ENCODE measurements at places on chromosomes 2 and 18.

- no peak for DNase-seq
These were observed 147.6 kb downstream of the CCBE1 start for GRCh38 chr18:59549503-59550173.

DNA sequence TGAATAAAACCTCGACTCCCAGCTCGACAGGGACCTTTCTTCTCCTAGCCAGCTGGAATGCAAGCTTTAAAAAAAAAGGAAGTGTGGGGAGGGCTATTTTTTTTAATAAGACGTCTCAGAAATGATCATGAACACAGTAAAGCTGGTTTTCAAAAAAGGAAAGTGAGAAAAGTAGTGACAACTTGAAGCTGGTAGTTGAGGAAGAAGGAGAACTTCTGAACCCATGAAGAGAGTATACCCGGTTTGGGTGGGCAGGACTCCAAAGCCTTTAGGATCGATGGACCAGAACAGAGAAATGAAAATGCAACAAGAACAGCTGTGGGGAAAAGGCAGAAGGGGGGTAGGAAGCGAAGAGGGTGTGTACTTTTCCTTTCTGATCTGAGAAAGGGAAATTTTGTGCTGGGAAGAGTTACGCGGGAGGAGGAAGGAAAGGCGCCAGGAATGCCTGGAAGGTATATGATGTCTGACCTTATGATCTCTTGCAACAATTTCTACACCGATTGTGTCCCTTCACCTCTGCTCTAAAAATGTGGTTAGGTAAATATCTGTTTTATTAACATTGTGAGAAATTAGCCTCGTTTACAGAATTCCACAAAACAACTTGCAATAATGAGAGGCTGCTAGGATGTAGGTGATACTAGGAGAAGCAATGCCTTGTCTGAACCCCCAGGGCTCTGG, 22.6 kb upstream of the CYP1B1 start:
- DNase-seq = no peak

DNA sequence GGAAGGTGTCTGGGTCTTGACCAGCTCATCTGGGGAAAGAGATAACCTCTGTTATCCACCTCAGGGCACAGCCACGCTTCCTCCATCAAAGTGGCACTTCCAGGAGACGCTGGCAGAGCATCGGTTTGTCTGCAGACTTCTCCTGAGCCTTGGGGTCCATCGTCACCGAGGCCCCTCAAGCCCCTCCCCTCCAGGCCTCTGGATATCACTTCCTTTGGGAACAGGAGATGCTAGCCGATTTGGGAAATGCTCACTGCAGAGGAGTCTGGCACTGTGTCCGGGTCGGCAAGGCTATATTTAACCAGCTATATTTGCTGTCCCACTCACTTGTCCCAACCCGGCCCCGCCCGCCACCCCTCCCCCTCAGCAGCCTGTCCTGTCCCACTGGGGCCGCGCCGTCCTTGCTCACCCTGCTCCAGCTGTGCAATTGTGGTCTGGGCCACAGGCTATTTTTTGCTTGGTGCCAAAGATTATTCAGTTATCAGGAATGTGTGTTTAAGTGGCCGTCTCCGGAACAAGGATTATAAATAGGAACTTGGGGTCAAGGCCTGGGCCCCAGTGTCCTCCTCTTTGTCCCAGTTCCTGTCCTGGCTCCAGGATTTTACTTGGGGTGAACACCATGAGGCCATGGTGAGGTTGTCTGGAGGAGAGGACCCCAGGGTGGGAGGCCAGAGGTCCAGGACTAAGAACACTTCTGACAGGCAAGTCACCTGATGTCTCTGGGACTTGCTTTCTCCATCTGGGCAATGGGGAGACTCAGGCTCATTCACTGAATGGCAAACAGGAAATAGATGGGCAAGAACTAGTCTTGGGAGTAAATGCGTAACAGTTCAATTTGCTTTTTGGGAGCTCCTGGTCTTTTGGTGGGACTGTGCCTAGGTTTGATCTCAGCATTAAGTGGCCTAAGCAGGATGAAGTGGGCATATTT, 263.6 kb downstream of the DYSF start:
- peak; percentile 77 for DNase-seq

DNA sequence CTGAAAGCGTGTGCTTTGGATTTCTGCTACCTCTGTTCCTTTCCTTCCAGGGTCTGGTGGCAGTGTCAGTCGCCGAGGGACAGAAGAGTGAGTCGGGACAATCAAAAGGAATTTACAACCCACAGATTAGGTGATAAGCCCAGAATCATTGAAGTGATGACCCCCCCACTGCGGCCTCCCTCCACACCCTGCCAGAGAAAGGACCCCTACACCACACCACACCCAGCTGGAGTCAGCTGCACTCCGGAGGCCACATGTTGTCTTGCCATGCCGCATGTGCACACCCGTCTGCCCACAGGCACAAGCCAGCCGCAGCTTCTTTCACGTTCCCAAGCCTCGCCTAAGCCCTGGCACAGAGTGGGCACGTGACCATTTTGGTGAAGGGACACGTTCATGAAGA, 366.8 kb upstream of the SALL3 start:
- DNase-seq = no peak

GRCh38 chr2:66691031-66691965, 256.4 kb downstream of the MEIS1 start:
- no peak for DNase-seq
